Muscle of leg (tissue), 16 donors: ENCODE measurements at places on chromosomes 3 and 15. TPM values are rescaled to one million over a fixed set of nuclear protein-coding genes. Genes with fewer than 3 reads are reported as not detected.
A peak's percentile ranks its signal among the peaks of the same experiment; 100 is the strongest.

- DNase-seq: no peak
Measured at GRCh38 chr3:145900056-145900829, 260.7 kb downstream of the PLOD2 start.

ABI3BP gene
- total RNA-seq: 189 TPM

- DNase-seq: no peak
Measured at GRCh38 chr15:40776537-40777141, 6.9 kb downstream of the C15orf62 start.

NUP210 gene
- total RNA-seq: 4.5 TPM

DNA sequence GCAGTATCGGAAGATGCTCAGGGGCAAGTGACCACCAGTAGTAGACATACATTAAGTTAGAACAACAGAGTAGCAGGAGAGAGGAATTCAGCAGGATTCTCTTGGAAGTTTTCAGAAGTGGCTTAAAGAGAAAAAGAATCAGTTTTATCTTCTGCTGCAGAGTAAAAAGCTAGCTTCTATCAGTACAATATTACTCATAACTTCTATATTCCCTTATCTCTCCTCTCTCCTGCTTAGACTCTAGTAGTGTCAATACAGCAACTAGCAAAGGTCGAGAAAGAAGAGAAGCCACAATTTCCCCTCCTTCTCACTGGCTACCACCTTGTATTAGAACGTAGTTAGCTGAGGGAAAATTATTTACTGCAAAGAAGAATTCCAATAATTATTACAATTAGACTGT lies 539.7 kb downstream of the DIPK2A start:
- no peak for DNase-seq

CCDC39 gene
- not detected for total RNA-seq

DNA sequence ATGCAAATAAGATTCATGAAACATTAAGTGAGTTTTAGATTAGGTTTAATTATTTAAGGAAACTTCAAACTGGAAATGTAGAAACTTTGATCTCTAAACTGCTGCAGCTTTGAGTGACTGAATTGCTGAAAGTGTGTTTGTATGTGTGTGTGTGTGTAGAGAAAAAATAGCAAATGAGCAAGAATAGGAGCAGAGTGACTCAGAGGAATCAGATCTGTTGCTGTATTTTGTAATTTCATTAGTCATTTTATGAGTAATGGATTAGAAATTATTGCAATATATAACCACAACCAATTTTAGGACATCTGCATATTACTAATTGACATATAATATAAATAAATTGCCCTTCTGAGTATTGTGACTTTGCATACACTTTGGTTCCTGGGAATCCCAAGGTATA lies 52.8 kb upstream of the SLC9A9 start:
- DNase-seq: no peak

GRCh38 chr3:67450153-67450552 lies 204.3 kb downstream of the SUCLG2 start:
- peak; percentile 21 for DNase-seq

GOLGA6A gene
- total RNA-seq: 0.13 TPM

DNA sequence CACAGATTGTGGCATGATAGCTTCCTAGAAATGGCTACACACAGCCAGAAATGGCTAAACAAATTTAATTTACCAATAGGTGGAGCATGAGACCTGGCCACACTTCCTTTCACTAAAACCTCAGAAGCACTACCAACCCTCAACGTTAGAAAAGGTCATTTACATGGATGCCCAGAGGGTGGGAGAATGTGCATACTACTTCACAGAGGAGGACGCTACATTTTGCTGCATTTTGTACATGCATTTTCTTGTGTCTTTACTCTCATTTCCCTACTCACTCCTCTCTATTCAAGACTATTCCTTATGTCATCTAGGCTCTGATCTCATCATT lies 40.1 kb downstream of the C2CD4B start:
- no peak for DNase-seq

CADM2 gene
- 3.9 TPM for total RNA-seq

DNA sequence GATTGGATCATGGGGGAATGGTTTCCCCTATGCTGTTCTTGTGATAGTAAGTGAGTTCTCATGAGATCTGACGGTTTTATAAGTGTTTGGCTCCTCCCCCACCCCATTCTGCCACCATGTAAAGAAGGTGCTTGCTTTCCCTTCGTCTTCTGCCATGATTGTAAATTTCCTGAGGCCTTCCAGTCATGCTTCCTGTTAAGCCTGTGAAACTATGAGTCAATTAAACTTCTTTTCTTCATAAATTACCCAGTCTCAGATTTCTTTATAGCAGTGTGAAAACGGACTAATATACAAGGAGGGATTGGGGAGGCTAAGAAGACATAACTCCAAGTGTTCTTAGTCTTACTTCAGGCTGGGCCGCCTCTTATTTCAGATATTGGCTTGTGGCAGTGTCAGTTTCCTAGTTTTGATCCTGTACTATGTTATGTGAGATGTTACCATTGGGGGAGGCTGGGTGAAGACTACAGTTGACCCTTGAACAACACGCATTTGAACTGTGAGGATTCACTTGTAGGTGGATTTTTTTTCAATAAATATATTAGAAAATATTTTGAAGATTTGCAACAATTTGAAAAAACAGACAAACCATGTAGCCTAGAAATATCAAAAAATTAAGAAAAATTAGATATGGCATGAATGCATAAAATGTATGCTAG lies 44.9 kb downstream of the NMD3 start:
- DNase-seq: no peak

TNIK gene
- 33.6 TPM for total RNA-seq

ISLR gene
- 82.3 TPM for total RNA-seq

GRCh38 chr3:182183716-182184430 lies 472.1 kb downstream of the SOX2 start:
- DNase-seq: no peak
